ENCODE measurements at places on chromosomes 6 and 20. TPM values are rescaled to one million over a fixed set of nuclear protein-coding genes. Genes with fewer than 3 reads are reported as not detected.

Gene CST1
- 0.28 TPM for total RNA-seq

Gene MAFB
- 4.8 TPM for total RNA-seq

Gene CLPSL1
- not detected for total RNA-seq

Gene PRDM1
- 2.6 TPM for total RNA-seq
